ENCODE measurements at places on chromosomes 3 and 15.

GRCh38 chr3:171260899-171261298 lies 199.3 kb downstream of the TNIK start:
- DNase-seq = no peak

DNA sequence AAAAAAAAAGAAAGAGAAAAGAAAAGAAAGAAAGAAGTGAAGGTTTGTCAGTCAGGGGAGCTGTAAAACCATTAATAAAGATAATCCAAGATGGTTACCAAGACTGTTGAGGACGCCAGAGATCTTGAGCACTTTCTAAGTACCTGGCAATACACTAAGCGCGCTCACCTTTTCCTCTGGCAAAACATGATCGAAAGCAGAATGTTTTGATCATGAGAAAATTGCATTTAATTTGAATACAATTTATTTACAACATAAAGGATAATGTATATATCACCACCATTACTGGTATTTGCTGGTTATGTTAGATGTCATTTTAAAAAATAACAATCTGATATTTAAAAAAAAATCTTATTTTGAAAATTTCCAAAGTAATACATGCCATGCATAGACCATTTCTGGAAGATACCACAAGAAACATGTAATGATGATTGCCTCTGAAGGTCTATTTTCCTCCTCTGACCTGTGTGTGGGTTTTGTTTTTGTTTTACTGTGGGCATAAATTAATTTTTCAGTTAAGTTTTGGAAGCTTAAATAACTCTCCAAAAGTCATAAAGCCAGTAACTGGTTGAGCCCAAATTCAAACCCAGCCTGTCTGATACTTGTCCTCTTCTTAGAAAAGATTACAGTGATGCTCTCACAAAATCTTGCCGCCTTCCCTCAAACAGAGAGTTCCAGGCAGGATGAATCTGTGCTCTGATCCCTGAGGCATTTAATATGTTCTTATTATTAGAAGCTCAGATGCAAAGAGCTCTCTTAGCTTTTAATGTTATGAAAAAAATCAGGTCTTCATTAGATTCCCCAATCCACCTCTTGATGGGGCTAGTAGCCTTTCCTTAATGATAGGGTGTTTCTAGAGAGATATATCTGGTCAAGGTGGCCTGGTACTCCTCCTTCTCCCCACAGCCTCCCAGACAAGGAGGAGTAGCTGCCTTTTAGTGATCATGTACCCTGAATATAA lies 2.0 kb downstream of the B2M start:
- peak; percentile 68 for DNase-seq

DNA sequence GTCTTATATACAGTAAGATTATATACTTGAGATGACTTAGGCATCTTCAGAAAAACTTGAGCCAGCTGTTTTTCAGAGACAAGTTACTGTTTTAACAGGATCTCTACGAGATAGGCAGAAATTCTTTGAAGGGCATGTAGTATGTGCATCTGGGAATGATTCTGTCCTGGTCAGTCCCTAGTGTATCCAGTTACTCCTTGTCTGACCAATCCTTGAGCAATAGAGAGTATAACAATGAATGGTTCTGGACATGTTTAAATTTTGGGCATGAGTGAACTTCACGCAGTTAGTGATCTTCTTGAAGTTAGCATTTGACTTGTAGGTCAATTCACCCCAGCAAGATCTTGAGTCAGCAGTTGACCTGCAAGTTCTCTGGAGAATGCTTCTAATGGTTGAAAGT lies 24.7 kb upstream of the HHLA2 start:
- no peak for DNase-seq

DNA sequence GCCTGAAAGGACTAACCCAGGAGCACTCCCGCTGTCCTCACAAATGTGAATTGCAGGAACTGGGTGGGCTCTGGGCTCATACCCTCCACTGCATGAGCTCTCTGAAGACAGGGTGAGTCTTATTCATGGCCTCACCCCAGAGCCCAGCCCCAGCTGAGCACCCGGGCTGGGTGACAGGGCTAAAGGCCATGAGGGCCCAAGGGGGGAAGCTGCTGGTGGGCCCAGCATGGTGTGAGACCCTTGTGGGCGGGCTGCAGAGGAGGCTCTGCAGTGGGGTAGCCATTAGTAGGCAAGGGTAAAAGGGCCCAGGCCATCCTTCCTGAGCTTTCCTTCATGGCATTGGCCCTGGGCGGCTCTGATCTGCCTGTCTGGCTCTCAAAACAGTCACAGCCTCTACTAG lies 30.3 kb downstream of the SRPRB start:
- no peak for DNase-seq

GRCh38 chr3:52014613-52015012 lies 18.9 kb upstream of the RPL29 start:
- DNase-seq = no peak

DNA sequence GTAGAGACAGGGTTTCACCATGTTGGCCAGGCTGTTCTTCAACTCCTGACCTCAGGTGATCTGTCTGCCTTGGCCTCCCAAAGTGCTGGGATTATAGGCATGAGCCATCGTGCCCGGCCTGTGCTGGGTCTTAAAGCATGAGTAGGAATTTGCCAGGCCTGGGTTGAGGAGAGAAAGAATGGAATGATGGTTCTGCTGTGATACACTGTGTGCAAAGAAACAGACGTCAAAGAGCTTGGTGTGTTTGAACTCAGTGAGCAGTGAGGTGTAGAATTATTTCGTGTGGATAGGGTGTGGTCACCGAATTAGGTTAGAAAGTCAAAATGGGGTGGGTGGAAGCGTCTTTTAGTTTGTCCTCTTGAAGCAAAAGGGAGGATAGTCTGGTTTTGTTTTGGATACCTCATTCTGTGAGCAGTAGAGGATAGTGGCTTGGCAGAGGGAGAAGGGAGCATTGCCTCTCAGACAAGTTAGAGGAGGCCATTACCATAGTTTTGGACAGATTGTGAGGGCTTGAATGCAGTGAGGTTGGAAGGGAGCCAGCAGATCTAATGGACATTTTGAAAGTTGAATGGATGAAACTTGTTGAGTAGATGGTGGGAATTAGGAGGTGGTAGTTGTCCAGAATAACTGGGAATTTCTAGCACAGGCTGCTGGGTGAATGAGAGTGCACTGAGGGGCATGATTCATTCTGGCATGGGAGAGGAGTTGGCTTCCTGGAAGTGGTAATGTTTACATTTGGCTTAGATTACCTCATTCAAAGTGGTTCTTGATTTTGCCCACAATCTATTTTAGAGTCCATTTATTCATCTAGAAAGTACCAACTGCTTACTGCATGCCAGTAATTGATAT lies 27.2 kb downstream of the AKAP13 start:
- DNase-seq = peak; percentile 35

DNA sequence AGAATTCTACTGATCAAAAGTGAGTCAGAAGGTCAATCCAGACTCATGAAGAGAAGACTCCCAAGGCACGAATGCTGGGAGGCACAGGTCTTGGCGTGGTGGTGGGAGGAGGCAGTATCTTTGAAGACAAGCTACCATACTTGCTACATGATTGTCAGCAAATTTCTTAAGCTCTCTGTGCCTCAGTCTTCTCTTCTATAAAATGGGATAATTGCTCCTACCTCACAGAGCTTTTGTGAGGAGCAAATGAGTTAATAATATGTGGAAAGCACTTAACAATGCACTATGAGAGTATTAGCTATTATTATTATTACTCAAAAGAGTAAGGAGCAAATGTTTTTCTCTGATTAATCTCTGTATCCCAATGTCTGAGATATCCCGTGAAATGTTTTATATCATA lies 36.2 kb downstream of the EHD4 start:
- DNase-seq = peak; percentile 14

DNA sequence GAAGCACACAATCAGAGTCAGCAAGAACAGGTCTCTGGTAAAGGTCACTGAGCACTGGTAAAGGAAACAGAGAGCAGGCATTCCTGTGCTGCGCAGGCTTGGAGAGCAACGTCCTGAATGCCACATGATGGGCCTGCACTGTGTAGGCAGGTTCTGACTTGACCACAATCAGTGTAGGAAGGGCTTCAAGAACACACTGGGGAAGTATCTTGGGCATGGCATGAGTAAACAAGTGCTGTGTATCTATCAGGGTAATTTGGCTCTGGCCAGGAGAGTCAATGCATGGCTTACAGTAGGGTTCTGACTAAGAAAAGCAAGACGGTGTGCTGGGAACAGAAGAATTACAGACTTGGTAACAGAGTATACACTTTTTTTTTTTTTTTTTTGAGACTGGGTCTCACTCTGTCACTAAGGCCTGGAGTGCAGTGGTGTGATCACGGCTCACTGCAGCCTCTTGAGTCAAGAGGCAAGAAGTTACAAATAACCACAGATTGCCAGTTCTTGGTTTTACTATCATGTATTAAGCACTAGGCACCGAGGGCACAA lies 30.6 kb downstream of the TBC1D2B start:
- peak; percentile 53 for DNase-seq

GRCh38 chr15:77022646-77023575 lies 28.0 kb downstream of the PSTPIP1 start:
- DNase-seq = no peak

DNA sequence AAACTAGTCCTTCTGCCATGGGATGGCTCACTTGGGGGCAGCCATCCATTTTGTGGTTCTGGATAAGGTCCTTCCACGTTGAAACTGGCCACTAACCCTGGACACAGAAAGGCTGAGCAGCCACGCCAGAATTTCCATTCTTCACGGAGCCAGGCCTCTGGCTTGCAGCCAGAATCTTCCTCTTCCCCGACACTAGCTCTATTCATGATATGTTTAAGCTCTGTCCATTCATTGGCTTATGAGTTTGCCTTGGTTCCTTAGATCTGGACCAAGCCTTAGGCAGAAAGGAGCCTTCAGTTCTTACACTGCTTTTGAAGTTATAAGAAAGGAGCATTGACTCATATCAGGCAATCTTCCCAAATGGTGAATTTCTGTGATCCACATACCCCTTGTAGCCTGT lies 288.4 kb upstream of the GOLGA6L4 start:
- DNase-seq = no peak

GRCh38 chr3:143450632-143451031 lies 331.1 kb downstream of the CHST2 start:
- no peak for DNase-seq

GRCh38 chr15:85504749-85505676 lies 124.6 kb downstream of the AKAP13 start:
- peak; percentile 66 for DNase-seq

DNA sequence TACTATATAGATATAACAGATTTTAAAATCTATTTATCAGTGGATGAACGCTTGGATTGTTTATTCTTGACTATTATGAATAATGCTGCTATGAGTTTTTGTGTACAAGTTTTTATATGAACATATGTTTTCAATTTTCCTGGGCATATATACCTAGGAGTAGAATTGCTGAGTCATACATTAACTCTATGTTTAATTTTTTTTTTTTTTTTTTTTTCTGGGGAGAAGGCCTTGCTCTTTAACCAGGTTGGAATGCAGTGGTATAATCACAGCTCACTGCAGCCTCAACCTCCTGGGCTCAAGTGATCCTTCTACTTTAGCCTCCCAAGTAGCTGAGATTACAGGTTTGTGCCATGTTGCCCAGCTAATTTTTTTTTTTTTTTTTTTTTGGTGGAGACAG lies 9.1 kb downstream of the CIDEC start:
- DNase-seq = no peak

DNA sequence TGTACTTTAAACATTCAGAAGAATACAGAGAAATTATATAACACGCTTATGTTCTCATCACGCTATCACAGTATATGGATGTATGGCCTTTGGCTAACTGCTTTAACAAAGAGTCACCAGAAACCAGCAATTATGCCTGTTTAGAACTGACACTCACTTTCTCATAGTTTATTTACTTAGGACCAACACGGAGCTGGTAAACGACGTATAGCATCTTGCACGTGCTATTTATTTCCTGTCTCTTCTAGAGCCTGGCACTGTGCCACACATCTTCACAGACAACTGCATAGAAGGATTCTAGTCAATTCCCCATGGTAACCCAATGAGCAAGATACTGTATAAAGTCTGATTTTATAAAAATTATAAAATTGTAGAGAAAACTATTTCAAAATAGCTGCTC lies 43.6 kb downstream of the TBC1D2B start:
- DNase-seq = peak; percentile 74

GRCh38 chr3:141227752-141228151 lies 3.9 kb upstream of the PXYLP1 start:
- no peak for DNase-seq

DNA sequence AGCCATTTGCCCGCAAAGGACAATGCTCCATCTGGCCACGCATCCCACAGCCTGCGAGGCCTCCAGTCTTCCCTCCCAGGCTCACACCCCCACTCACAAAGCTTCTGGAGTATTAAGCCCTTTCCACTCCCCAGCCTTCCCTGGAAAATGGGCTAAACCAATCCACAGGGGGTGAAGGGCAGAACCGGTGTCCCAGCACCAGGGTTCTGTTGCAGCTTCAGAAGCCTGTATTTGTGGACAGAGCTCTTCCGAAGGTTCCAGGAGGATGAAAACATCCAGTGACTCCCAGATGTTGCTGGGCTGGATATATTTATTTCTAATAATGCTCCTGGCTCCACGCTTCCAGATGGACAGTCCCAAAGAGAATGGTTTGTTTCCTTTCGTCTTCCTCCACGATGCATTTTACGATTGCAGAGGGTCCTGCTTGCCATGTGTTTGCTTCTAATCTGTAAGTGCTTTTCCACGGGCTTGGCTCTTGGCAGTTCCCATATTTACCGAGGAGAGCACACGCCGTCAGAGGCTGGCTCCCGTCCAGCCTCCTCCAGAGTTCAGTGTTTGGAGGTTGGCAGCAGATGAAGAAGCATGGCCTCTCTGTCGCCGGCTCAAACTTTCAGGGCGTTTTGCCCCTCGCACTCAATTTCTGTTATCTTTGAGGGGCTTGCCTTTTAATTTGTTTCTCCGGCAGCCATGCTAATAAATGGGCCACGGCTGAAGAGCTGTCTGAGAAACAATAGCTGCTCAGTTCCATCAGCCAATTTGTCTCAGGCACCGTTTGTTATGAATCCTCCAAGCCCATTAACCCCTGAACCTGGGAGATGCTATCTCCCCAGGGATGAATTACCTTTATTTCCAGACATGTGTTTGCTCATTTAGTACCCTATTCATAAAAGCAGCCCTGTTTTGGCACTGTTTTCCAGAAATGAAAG lies 367.9 kb upstream of the PROK2 start:
- DNase-seq = no peak

DNA sequence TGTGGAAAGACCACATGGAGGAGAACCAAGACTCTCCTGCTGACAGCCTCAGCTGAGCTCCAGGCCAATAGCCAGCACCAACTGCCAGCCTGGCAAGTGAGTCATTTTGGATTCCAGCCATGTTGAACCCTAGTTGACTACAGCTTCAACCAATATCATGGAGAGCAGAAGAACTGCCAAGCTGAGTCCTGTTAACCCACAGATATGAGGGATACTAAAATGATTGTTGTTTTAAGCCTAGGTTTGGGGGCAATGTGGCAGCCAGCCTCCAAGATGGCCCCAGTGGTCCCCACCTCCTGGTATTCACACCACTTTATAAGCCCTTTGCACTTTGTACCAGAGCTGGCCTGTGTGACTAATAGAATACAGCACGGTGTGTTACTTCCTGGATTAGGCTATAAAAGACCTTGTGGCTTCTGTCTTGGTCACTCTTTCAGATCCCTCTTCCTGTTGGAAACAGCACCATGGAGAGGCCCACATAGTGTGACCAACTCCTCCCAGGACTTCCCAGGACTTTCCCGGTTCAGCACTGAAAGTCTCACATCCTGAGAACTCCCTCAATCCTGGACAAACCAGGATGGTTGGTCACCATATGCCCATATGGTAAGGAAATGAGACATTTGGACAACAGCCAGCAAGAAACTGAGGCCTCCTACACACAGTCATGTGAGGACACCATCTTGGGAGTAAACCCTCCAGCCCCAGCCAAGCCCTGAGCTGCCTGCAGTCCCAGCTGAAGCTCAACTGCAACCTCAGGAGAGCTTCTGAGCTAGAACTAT lies 32.4 kb upstream of the CDV3 start:
- DNase-seq = no peak

Data from CD4-positive, alpha-beta T cell treated with Interleukin-17A for 1 hour (primary cell).